Tibial artery (tissue), 4 donors: ENCODE measurements at places on chromosomes 12 and 14.

GRCh38 chr12:103043531-103044486 is 86.3 kb downstream of the ASCL1 start:
- DNase-seq, result no peak
- no peaks in the 10 kb centered on the region for H3K4me1 ChIP-seq
- no peak overlapping the region for H3K27ac ChIP-seq
- H3K27me3 ChIP-seq, result no peaks in the 10 kb centered on the region

GRCh38 chr14:61586544-61587055 is 108.7 kb upstream of the HIF1A start:
- no peaks in the 10 kb centered on the region for H3K36me3 ChIP-seq
- peak; percentile 78 for DNase-seq
- H3K4me1 ChIP-seq, result peaks cover 52% of the 10 kb centered on the region
- no peaks in the 10 kb centered on the region for H3K27me3 ChIP-seq
- no peak overlapping the region for H3K4me3 ChIP-seq

GRCh38 chr14:60188696-60189095 is 23.5 kb upstream of the DHRS7 start:
- H3K36me3 ChIP-seq, result no peaks in the 10 kb centered on the region
- H3K4me3 ChIP-seq, result no peak overlapping the region
- no peaks in the 10 kb centered on the region for H3K27me3 ChIP-seq
- no peaks in the 10 kb centered on the region for H3K4me1 ChIP-seq
- H3K27ac ChIP-seq, result no peak overlapping the region

- no peak for DNase-seq
- H3K27ac ChIP-seq, result no peak overlapping the region
- H3K36me3 ChIP-seq, result peaks cover 13% of the 10 kb centered on the region
- H3K27me3 ChIP-seq, result no peaks in the 10 kb centered on the region
- no peaks in the 10 kb centered on the region for H3K4me1 ChIP-seq
Measured at GRCh38 chr12:115947696-115948062, 329.8 kb downstream of the MED13L start.

- no peak overlapping the region for H3K27ac ChIP-seq
- DNase-seq, result no peak
- H3K27me3 ChIP-seq, result no peaks in the 10 kb centered on the region
- H3K36me3 ChIP-seq, result no peaks in the 10 kb centered on the region
- H3K4me1 ChIP-seq, result no peaks in the 10 kb centered on the region
Measured at GRCh38 chr14:84804895-84805294, 725.0 kb upstream of the FLRT2 start.

GRCh38 chr14:88848571-88848970 is 24.1 kb downstream of the TTC8 start:
- no peak for DNase-seq
- no peaks in the 10 kb centered on the region for H3K4me1 ChIP-seq
- H3K4me3 ChIP-seq, result no peak overlapping the region
- H3K27me3 ChIP-seq, result no peaks in the 10 kb centered on the region
- no peak overlapping the region for H3K27ac ChIP-seq

DNA sequence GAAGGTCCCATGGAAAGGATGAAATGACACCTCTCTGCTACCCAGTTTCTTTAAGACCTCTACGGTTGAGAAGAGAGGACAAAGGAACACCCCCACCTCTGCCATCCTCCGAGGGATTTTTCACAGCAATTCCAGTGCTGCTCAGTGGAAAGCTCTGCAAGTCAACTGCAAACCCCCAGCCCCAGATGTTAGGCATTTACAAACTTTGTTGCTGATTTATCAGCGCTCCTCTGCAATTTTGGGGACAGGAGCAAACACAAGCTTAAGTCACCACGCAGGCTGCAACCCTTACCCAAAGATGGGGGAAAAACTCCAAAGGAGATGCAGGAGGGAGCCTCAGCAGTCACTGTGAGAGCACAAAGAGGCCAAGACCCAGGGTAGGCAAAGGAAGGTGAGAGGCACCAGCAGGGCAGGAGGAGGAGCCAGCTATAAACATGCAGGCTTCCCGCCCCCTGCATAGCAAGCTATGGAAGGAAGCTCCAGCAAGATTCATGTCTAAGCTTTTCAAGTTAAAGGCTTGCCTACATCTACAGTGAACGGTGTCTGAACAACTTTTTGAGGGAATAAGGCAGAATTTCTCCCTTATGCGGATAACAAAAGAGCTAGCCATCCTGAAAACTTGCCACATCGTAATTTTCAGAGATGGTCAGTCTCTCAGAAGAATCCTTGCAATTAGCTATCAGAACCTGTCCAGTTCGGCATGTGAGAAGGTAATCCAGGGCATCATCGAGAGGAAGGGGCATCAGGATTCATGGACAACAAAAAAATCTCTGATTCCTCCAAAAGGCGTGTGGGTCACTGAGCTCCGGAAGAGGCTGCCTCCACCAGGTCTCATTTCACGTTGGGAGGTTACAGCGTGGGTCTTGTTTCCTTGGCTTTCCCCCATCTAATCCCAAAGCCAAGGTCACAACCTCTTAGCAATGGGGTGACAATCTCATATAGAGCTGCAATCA is 3.9 kb downstream of the CTDSP2 start:
- H3K27me3 ChIP-seq, result no peaks in the 10 kb centered on the region
- H3K27ac ChIP-seq, result peak overlapping the region; percentile 100
- H3K4me3 ChIP-seq, result peak overlapping the region; percentile 97
- peaks cover 62% of the 10 kb centered on the region for H3K4me1 ChIP-seq
- no peak for DNase-seq

GRCh38 chr12:113463746-113464451 is 7.8 kb downstream of the LHX5 start:
- H3K27ac ChIP-seq, result no peak overlapping the region
- H3K36me3 ChIP-seq, result no peaks in the 10 kb centered on the region
- DNase-seq, result no peak
- H3K4me3 ChIP-seq, result peak overlapping the region; percentile 41
- H3K27me3 ChIP-seq, result peaks cover 10% of the 10 kb centered on the region
- H3K4me1 ChIP-seq, result peaks cover 58% of the 10 kb centered on the region

DNA sequence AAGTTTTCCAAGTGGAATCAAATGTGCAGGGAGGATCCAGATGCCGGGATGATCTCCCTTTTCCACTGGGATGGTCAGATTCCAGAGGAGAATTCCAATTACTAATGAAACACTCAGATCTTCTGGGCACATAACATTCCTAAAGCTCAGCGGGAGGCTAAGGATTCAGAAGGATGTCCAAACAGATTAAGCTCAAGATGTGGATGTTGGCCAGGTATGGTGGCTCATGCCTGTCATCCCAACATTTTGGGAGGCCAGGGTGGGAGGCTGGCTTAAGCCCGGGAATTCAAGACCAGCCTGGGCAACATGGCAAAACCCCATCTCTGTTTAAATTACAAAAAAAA is 62.0 kb upstream of the PNMA1 start:
- peaks cover 37% of the 10 kb centered on the region for H3K4me1 ChIP-seq
- H3K4me3 ChIP-seq, result no peak overlapping the region
- no peak for DNase-seq
- peak overlapping the region; percentile 16 for H3K27ac ChIP-seq

- H3K27ac ChIP-seq, result no peak overlapping the region
- DNase-seq, result no peak
- no peaks in the 10 kb centered on the region for H3K27me3 ChIP-seq
- H3K36me3 ChIP-seq, result no peaks in the 10 kb centered on the region
- no peaks in the 10 kb centered on the region for H3K4me1 ChIP-seq
Measured at GRCh38 chr12:43294916-43295315, 257.1 kb downstream of the ADAMTS20 start.

- no peaks in the 10 kb centered on the region for H3K36me3 ChIP-seq
- H3K4me3 ChIP-seq, result no peak overlapping the region
- no peaks in the 10 kb centered on the region for H3K4me1 ChIP-seq
- peaks cover 3% of the 10 kb centered on the region for H3K27me3 ChIP-seq
Measured at GRCh38 chr12:117060246-117060928, 38.8 kb downstream of the TESC start.

DNA sequence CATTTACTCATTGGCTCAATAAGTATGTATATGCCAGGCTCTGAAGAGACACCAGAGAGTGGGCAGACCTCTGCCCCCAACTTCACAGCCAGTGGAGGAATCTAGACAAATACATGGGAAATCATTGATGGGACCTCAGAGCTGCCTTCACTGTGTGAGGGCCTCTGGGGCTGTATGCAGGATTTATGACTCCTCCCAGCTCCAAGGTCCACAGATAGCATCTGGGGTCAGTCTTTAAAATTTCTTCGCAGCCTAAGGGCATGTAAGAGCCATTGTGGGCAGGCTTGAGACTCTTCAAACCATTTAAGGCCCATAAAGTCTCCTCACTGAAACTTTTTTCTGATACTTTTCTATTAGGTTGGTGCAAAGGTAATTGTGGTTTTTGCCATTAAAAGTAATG is 125.5 kb downstream of the SPTSSA start:
- no peak overlapping the region for H3K4me3 ChIP-seq
- no peaks in the 10 kb centered on the region for H3K36me3 ChIP-seq
- no peaks in the 10 kb centered on the region for H3K4me1 ChIP-seq
- H3K27ac ChIP-seq, result no peak overlapping the region

GRCh38 chr12:120350576-120351350 is 18.2 kb downstream of the MSI1 start:
- peaks cover 9% of the 10 kb centered on the region for H3K4me1 ChIP-seq
- H3K4me3 ChIP-seq, result no peak overlapping the region
- no peaks in the 10 kb centered on the region for H3K27me3 ChIP-seq
- DNase-seq, result no peak
- no peak overlapping the region for H3K27ac ChIP-seq
- no peaks in the 10 kb centered on the region for H3K36me3 ChIP-seq

- H3K4me3 ChIP-seq, result no peak overlapping the region
- no peak for DNase-seq
- no peak overlapping the region for H3K27ac ChIP-seq
- H3K36me3 ChIP-seq, result no peaks in the 10 kb centered on the region
- H3K27me3 ChIP-seq, result no peaks in the 10 kb centered on the region
Measured at GRCh38 chr12:122094735-122095631, 16.4 kb downstream of the MLXIP start.

DNA sequence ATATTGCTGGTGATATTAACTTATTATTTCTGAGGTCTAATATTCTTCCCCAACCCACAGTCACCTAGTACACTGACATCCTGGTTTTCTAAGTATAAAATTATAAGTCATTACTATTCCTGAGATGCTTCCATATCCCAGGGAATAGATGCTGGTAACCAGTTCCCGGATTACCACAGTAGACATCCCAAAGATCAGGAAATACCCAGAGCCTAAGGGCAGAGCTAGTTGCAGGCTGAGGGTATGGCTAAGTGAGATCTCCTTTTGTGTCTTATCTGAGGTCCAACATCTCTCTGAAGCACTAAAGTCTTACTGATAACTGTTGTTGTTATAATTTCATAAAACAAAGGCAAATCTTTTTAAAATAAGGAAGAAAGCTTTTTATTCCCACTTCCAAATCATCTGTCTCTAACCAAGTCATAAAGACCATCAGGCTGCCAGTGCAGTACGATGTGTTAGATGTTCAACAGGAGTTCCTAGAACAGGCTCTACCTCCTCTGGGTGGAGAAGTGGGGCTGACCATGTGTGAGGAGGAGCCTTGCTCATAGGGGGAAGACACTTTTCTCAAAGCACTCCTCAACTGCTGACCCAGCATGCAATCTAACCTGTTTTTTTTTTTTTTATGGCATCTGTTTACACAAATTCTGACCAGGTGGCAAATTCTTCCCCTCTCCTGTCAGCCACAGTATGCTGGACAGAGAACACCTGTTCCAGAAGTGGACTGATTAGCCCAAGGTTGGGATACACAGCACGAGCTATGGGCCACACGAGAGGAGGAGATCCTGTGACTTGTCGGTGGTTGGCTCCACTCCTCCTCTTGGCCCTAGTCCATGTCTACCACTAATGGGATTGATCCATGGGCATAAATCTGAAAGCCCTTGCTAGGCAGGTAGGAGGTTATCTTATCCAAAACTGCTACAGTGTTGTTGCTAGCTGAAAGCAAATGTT is 16.1 kb upstream of the GRIP1 start:
- no peaks in the 10 kb centered on the region for H3K4me1 ChIP-seq
- no peak overlapping the region for H3K4me3 ChIP-seq
- DNase-seq, result no peak
- no peaks in the 10 kb centered on the region for H3K36me3 ChIP-seq

DNA sequence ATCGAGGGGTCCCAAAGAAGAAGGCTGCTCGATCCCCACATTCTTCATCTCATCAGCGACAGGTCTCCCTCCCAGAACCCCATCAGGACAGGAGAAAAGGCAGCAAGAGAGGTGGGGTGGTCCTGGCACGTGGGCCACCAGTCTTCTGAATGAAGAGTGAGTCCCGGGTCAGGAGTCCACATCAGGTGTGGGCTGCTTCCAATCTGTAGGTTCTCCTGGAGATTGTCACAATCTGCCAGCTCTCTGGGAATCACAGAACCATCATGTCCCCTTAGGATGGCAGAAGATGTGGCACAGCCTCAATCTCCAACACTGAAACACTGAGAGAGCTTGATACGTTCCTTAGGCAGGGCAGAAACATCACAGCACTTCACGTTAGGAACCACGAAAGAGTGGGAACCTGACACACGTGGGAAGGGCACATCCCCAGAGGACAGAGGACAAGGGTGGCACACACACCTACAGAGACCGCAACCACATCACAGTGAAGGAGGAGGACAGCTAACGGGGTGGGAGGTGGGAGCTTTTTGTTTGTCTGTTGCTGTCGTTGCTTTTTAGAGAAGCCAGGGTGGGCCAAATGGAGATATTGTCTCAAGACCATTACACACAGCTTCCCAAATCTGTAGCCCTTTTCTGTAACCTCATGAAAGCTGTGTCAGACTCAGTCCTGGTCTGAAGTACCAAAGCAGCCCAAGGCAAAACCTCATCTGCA is 284.5 kb downstream of the DPF3 start:
- H3K27ac ChIP-seq, result no peak overlapping the region
- H3K27me3 ChIP-seq, result no peaks in the 10 kb centered on the region
- H3K4me1 ChIP-seq, result no peaks in the 10 kb centered on the region
- no peaks in the 10 kb centered on the region for H3K36me3 ChIP-seq
- DNase-seq, result no peak
- H3K4me3 ChIP-seq, result no peak overlapping the region

DNA sequence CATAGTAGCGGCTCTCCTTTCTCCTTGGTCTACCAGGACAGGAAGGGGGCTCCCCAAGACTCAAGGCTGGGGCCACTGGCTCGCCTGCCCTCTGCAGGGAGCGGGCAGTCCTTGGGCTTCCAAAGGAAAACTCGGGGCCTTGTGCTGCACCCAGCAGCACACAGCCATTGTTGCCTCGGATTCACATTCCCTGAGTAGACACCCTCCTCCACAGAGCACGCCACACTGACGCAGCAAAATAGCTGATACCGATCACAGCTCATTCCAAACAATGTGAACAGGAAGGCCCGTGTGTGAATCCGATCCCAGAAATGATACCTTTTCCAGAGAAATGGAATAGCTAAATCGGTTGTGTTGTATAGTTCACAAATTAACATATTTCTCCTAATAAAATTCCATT is 65.1 kb upstream of the DYNC1H1 start:
- no peaks in the 10 kb centered on the region for H3K27me3 ChIP-seq
- no peaks in the 10 kb centered on the region for H3K4me1 ChIP-seq
- H3K4me3 ChIP-seq, result no peak overlapping the region
- H3K36me3 ChIP-seq, result peaks cover 61% of the 10 kb centered on the region
- DNase-seq, result no peak
- H3K27ac ChIP-seq, result no peak overlapping the region

- DNase-seq, result no peak
- H3K36me3 ChIP-seq, result no peaks in the 10 kb centered on the region
- no peaks in the 10 kb centered on the region for H3K27me3 ChIP-seq
- H3K4me1 ChIP-seq, result no peaks in the 10 kb centered on the region
- no peak overlapping the region for H3K27ac ChIP-seq
Measured at GRCh38 chr14:70149596-70150165, 39.1 kb downstream of the SLC8A3 start.
